ENCODE measurements at places on chromosomes 5 and 9.

- no peak for DNase-seq
Measured at GRCh38 chr9:13220837-13221236, 58.7 kb downstream of the MPDZ start.

GRCh38 chr5:19584131-19584530 lies 403.9 kb downstream of the CDH18 start:
- no peak for DNase-seq

- DNase-seq = no peak
Measured at GRCh38 chr5:60141119-60141518, 247.6 kb upstream of the PDE4D start.

DNA sequence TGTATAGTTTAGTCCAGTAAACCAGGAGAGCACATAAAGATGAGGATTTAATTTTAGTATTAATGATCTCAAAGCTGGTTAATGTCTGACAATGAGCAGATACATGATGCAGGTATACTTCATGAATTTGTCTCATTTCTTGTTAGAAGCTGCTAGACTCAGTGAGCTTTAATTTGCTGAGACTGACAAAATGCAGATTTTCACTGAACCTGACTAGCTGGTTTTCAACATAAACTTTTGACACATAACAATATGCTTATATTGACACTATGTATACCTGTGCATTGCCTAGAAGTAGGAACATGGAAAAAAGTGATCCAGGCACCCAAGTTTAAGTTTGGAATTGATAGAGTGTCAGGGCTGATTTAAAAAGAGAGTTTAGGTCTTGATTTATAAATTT lies 10.8 kb downstream of the UBLCP1 start:
- no peak for DNase-seq

- DNase-seq = no peak
Measured at GRCh38 chr9:117672369-117672768, 31.8 kb upstream of the TLR4 start.

GRCh38 chr5:73103870-73104299 lies 16.5 kb upstream of the TMEM171 start:
- DNase-seq = peak; percentile 45

- no peak for DNase-seq
Measured at GRCh38 chr5:558326-558725, 34.1 kb upstream of the SLC9A3 start.

GRCh38 chr5:136892000-136892399 lies 526.7 kb upstream of the TRPC7 start:
- DNase-seq = no peak

GRCh38 chr5:68433526-68433922 lies 218.0 kb downstream of the PIK3R1 start:
- no peak for DNase-seq

DNA sequence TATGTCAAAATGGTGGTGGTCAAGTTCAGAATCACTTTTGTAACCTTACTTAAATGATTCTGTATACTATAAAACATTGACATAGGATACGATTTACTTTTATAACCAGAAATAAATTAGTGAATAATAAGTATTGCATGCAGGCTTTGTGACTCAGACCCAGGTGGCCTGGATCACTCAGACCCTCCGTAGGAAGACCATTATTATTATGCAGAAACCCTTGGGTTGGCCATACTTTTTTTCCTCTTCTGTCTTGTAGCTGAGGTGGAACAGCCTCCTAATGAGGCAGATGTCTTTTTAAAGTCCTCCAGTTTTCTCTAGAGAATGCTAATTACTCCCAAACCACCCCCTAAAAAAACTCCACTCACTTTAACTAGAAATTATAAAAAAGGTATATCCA lies 121.9 kb downstream of the LPAR1 start:
- DNase-seq = no peak

DNA sequence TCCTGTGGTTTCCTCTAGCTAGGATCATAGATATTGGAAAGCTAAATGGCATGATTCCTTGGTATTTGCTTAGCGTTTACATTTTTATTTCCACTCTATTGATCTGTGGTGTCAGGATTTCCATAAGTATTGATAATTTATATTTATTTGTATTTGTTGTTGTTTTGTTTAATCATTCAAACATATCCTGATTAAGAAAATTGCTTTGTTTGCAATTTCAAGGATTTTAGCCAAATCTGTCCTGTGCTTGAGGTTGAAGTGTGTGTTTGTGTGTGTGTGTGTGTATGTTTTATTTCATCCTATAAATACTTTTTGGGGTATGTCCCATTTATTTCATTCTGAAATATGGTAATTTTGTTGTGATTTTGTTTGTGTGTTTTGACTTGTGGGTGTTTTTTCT lies 1884.1 kb upstream of the CDH6 start:
- DNase-seq = no peak
